ENCODE measurements at places on chromosomes 1 and 21.

DNA sequence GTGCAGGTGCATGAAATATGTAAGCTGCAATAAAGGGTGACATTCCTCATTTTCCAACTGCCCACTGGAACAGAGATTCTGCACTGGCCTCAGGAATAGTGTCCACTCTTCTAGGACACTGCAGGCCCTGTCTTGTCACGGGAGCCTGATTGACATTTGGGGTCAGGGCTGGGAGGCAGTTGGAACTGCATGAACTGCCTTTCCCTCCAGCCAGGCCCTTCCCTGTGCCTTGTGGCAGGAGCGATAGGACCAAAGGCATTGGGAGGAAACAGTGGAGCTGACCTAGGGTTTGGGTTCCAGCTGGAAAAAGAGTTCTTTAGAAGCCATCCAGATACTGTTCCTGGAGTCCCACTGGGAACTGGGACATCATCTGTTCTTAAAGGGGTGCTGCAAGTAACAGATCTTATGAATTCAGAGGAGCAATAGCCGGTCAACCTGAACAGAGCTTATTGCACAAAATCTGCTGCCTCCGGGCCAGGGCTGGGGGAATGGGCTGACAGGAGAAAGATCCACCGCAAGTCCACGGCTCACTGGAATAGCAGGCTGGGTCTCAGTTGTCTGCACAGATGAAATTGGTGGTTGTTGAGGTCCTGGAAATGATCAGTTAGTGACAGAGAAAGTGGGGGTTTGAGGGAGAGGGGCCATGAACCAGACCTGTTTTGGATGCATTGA lies 451.7 kb downstream of the CAMTA1 start:
- no peak for DNase-seq

DNA sequence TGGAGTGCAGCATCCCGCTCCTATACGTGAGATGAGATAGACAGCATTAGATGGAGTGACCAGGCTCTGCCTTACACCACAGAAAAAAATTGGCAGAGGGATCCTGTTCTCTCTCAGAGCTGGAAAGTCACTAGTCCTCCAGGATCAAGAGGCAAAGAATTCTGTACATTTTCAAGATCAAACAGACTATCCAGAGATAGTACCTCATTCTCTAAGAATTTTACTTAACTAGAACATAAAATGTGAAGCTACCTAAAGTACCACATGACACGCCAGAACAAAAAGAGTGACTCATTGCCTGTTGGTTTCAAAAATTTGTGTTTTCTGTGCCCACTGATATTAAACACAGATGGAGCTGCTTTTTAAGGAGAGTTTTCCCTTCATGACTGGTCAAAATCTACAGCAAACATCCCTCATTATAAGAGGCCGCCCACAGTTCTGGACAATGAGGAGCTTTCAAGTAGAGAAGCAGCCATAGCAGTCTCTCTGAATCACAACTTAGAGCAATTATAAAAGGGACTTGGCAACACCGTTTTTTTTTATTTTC lies 32.3 kb downstream of the CD160 start:
- no peak for DNase-seq

DNA sequence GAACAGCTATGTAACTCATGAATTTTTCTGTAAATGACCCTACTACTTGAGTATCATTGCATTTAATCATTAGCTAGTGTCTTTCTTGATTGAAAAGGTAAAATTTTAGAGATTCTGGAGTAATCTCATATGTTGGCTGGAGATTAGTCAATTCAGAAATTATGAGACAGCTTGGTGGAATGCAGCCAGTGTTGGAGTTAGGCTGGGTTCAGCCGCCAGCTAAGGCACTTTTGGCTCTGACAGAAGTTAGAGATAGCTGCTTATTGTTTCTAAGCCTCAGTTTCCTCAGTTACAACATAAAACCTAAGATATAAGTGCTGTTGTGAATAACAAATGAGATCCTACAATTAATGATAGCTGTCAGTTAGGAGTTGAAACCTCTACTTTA lies 49.4 kb downstream of the TBCE start:
- no peak for DNase-seq

DNA sequence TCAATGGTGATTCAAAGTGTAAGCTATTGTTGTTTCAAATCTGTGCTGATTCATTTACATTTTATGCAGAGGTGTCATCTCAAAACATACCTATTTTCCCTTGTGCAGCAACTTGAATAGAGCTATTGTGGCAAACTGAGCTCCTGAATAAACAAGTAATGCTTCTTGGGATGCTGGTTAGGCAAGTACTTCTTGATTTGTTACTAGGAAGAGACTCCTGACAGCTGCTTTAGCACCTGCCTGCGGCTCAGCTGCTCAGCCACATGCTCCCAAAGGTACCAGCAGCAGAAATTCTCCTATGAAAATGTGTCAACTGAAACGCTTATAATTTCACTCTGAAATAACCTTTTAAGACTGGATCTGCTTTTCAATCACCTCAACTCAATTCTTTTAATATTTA lies 352.3 kb downstream of the RYR2 start:
- DNase-seq: no peak

- no peak for DNase-seq
These were observed 804.8 kb downstream of the USP25 start for GRCh38 chr21:16534408-16535101.

DNA sequence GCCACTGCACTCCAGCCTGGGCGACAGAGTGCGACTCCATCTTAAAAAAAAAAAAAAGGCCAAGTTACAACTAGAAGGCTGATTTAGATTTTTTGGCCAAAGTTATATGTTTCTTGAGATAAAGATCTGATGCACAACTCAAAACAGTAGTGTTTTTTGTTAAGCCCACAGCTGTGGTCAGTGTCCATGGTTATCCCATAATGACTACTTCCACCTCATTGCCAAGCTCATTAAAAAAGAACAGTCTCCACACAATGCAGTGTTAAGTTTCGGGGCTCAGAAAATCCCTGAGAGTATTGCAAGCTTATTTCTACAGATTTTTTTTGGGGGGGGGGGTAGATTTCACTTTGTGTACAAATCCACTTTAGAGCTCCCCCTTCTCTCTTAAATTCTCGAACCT lies 120.5 kb downstream of the RUNX1 start:
- DNase-seq: no peak

GRCh38 chr1:40612345-40612831 lies 53.1 kb downstream of the RIMS3 start:
- DNase-seq: peak; percentile 53

DNA sequence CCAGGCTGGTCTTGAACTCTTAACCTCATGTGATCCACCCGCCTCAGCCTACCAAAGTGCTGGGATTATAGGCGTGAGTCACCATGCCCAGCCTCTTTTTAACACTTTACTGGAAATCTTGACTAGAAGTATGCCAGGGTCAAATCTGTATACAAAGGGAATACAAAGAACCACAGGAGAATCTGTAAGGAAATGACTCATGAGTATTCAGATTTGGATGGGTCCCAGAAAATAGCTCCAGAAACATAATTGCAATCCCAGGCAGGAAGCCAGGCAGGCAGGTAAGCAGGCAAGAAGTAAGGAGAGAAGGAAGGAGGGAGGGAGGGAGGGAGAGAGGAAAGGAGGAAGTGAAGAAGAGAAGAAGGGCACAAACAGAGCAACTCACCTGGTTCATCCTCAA lies 22.8 kb upstream of the TIAM1 start:
- no peak for DNase-seq

GRCh38 chr1:25001125-25001915 lies 71.2 kb upstream of the RUNX3 start:
- no peak for DNase-seq

- DNase-seq: no peak
These were observed 3.2 kb upstream of the MYOC start for GRCh38 chr1:171655746-171656116.

DNA sequence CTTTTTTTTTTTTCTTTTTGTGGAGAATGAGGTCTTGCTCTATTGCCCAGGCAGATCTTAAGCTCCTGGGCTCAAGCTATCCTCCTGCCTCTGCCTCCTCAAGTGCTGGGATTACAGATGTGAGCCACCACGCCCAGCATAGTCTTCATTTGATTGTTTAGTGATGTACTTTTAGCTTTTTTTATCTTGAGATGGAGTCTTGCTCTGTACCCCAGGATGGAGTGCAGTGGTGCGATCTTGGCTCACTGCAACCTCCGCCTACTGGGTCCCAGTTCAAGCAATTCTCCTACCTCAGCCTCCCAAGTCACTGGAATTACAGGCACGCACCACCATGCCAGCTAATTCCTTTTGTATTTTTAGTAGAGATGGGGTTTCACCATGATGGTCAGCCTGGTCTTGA lies 24.0 kb upstream of the LRRC3 start:
- no peak for DNase-seq

DNA sequence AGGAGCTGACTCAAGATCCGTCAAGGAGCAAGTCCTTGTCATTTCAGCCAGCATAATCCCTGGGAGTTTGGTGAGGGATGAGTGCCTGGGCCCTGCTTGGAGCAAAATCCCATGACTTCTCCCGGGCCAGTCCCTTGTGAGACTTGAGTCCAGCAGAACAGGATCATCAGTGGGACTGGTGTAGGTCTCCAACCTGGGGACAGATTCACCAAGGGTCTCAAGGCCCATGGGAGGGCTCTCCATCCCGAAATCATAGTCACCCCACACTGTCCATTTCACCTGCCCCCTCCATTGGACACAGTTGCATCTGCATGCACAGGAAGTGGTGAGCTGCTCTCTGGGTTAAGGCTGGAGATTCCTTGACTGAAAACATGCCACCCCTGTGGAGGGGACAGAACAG lies 178.2 kb downstream of the FOXD2 start:
- DNase-seq: no peak

DNA sequence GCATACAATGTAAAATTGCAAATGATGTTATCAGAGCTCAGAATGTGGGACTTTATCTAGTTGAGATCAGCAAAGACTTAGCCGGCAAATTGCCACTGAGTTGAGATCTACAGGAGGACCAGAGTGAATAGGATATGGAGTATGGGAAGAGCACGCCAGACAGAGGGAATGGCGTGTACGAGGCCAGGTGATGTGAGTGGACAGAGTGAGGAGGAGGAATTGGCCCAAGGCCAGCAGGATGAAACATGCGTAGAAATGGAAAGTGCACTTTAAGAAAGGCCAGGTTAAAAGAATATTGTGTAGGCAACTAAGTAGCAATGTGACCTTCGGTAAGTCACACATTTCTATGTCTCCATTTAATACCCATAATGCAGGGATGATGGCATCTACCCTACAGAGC lies 211.0 kb downstream of the ZP4 start:
- DNase-seq: no peak

DNA sequence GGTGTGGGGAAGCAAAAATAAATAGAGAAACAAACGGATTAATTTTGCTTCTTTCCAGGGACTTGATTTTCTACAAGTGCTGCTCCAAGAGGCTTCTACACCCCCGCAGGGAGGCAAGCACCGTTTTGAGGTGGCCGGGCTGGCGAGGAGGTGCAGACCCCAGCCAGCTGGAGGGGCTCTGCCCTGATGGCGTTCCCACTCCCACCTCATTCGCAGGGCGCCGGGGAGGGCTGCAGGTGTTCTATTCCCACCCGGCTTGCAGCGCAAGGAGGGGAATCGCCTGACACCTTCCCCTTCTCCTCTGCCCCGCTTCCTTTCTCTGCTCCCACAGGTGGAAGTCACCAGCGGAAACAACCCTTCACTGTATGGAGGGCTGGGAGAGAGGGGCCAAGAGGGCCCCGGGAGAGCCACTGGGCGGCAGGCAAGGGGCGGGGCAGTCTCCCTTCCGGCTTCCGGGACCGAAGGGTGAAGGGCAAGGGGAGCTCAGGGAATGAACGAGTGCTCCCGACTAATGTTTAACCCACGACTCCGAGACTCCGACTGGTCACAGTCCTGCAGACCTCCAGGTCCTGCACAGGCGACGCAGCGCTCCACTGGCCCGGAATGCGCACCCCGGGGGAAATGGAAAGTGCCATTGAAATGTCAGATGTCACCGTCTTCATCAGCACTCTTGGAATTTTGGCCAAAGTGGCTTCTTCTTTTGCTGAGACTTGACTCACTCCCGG lies 29.1 kb downstream of the TEX35 start:
- DNase-seq: peak; percentile 9

DNA sequence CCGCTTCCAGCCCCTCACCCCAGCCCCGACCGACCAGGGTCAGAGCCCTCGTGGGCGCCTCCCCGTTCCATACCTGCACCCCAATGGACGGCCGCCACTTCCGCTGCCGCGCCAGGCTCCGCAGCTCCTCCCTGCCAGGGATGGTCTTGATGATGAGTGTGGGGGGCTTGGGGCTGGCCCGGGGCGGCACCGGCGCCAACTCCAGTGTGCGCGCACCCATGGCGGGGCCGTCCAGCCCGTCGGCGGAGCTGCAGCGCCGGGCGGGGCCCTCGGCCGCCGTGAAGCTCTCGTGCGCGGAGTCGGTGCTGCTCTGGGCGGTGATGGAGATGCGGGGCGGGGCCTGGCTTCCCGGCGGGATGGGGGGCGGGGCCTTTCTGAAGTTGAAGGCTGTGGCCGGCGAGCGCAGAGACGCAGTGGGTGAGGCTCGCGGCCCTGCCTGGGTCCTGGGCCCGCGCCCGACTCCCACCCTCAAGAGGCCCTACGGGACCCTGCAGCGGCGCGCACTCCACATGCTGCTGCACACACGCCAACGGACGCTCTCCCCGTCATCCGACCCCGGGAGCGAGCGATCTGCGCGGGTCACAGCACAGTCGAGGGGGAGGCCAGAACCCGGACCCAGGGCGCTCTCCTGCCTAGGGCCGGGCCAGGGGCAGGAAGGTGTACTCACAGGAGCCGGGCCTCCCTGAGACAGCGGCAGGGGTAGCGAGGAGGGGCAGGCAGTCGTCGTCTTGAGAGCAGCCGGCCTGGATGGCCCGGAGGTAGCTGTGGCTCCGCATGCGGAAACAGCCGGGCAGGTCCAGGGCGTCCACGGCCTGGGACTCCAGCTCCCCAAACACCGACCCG lies 26.1 kb upstream of the SMIM12 start:
- DNase-seq: peak; percentile 18

DNA sequence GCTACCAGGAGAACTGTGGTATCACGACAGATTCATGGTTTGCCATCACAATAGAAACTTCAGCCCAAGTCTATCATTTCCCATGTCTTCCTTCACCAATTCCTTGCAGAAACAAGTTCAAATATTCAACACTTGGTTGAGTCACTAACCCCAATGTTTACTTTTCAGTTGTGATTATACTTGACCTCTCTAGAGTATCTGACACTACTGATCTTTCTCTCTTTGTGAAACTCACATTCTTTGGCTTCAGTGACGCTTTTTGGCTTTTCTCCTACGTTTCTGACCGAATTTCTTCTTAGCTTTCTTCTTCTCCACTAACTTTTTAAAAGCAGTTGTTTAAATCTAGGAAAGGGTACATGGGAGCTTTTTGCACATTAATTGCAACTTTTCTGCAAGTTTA lies 48.8 kb upstream of the HMGB4 start:
- DNase-seq: no peak

DNA sequence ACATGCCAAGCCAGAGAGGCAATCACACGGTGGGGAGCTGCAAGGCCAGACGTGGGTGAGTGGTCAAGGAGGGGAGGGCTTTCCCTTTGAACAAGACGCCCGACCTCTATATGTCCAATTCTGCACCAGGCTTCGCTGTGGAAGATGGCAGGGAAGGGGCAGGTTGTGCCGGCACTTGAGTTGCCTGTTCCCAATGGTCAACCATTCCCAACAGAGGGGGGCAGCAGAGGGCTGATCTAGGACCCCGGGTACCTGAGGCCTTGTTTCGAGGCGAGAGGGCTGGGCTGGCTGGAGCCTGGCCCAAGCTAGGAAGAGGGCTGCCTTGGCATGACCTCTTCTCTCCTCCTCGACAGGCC lies 64.9 kb downstream of the TMEM53 start:
- DNase-seq: peak; percentile 6

- DNase-seq: no peak
These were observed 31.1 kb downstream of the EDARADD start for GRCh38 chr1:236425031-236425663.
